Neural crest cell (in vitro differentiated cells): ENCODE measurements at places on chromosomes 3 and 15. TPM values are rescaled to one million over a fixed set of nuclear protein-coding genes. Genes with fewer than 3 reads are reported as not detected.

BOC gene
- total RNA-seq: 114 and 130 TPM in 2 replicates

TNNC1 gene
- 0.45 TPM in 1 of 2 replicates, not detected in the other for total RNA-seq

MME gene
- 0.52 and 0.91 TPM in 2 replicates for total RNA-seq

CIDEC gene
- not detected in 2 replicates for total RNA-seq

IGSF10 gene
- total RNA-seq: not detected in 2 replicates

FSTL1 gene
- total RNA-seq: 180 and 199 TPM in 2 replicates

ZNF660 gene
- 26.1 and 29.8 TPM in 2 replicates for total RNA-seq

CHRD gene
- 3.2 and 4.0 TPM in 2 replicates for total RNA-seq

ARGFX gene
- not detected in 2 replicates for total RNA-seq

NPAP1 gene
- total RNA-seq: 0.23 and 0.30 TPM in 2 replicates

HDC gene
- total RNA-seq: 2.6 and 3.5 TPM in 2 replicates

LRRK1 gene
- 1.7 and 2.5 TPM in 2 replicates for total RNA-seq

AP3S2 gene
- total RNA-seq: 29.8 and 31.6 TPM in 2 replicates

DNA sequence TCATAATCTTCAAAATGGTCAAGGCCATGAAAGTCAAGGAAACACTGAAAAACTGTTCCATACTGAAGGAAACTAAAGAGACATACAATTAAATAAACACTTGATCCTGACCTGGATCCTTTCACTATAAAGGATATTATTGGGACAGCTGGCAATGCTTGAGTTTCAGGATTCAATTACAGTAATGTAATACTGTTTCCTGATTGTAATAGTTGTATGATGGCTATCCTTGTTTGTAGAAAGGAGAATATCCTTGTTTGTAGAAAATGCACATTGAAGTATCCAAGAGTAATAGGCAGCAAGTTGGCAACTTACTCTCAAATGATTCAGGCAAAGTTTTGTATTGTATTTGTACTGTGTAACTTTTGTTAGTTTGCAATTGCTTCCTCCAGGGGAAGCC, 4.6 kb downstream of the CIDEC start:
- DNase-seq: no peak

DNA sequence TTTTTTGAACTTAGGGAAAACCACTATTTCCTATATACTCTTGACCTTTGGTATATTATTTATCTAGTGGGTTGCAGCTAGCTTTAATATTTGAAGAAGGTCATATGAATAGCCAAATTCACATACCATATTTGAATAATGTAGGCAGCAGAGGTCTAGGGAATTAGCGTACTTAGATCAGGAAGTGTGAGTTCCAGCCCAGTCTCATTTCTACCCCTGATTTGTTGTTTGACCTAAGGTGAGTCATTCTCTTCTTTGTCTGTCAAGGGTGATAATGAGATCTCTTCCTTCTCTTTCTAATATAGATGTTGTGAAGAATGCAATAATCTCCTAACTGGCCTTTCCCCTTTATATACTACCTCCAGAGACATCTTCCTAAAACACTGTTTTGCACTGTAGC, 36.6 kb upstream of the ZPLD1 start:
- DNase-seq: no peak

DNA sequence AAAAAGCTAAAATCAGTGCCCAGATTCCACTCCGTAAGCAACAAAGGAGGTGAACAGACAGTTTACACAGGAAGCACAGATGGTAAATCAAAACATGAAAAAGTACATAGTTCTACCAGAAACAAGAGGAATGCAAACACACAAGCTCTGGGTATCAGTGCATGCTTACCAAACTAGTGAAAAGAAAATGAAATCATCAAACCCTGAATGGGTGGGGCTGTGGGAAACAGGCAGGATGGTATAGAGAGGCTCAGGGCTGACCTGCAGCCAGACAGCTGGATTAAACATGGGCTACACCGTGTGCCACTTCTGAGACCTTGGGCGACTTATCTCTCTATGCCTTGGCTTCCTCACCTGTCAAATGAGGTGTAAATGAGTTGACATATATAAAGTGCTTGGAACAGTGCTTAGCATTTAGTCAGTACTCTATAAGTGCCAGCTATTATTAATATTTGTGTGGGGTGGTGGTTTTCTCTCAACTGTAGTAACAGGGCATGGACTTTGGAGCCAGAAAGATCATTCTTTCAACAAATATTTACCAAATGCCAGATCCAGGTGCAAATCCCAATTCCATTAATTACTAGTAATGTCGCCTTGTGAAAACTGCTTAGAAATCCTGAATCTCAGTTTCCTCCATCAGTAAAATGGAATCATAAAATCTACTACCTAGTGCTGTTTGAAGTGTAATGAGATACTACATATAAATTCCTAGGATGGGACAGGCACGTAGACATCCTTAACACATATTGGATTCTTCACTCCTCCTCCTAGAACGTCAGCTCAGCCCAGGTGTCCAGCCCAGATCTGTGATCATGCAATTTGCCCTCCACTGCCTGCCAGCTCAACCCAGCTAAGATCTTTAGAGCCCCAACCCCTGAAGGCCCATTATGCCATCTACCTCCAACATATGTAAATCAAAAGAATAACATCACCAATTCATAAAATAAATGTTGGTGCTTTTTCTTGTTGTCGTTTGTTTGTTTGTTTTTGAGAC, 55.5 kb upstream of the SMAD3 start:
- no peak for DNase-seq

DNA sequence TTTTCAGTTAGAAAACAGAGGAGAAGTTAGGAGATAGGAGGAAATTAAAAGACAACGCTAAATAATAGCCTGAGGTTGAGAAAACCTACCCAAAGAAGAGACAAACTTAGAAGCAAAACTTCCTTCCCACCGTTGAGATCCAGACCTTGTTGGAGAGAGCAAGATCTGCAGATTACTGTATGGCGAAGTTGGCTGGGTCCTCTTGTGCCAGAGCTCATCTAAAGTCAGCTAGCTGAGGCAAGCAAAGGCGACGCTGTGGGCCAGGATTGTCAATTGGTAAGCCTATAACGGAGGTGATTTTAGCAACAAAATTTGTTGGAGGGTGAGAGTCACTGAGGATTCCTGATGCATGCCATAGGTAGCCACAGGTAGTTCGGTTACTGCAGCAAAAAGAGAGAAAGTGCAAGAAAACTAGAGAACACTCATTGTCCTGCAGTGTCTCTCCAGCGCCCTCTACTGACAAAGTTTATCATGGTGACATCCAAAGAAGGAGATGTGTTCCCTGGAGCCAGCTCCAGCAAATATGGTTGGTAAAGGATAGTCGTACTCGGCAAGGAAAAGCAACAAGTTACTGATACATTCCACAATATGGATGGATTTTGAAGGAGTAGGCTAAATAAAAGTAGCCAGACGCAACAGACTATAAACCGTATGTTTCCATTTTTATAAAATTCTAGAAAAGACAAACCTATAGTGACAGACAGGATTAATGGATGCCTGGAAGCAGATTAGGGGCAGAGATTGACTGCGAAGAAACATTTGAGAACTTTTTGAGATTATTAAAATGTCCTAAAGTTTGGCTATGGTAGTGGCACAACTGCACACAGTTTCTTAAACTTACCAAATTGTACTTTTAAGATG, 9.8 kb upstream of the OR5K4 start:
- DNase-seq: peak; percentile 43

DNA sequence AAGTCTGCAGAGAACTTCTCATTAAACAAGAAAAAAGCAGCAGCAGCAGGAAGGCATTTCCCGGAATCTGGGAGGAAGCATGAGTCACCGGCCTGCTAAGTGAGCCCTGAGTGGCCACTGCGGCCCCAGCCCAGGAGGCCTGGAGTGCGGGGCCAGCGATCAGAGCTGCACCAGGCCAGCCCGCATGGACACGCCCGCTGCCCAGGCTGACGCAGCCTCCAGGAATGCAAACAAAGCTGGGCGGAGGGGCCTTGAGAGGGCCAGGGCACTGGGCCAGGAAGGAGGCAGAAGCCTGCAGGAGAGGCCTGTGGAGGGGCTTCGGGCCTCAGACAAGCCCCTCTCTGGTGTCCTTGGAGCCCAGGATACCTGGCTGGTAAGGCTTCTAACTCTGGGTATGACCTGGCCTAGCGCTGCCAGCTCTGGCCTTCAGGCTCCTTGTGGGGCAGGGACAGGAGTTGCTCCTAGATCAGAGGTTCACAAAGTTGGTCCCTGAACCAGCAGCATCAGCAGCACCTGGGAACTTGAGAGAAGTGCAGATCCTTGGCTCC, 101.2 kb downstream of the SMAD6 start:
- peak; percentile 50 for DNase-seq

DNA sequence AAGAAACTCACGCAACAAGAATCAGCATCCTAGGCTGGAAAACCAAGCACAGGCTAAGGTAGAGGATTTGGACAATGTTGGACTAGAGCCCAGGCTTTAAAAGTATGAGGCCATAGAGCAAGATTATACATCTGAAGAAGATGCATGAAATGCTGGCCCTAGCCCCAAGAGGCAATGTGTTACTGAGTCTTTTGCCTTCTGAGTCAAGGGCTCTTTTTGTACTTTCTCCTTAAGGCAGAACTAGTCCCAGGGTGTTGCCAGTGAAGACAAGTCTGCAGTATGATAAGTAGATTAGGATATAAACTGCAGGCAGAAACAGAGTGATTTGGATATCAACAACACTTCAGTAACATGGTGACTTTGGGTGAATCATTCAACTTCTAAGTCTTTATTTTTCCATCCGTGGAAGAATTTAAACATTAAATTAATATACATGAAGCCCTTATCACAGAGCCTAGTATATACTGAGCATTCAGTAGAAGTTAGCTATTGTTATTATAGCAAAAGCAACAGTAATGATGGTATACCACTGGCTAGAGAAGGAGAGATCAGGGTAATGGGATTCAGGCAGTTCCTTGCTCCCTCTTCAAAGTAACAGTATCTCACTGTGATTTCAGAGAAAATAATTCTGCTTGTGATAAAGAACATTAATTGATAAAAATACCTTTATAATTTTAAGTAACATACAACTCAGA, 99.9 kb upstream of the MLF1 start:
- no peak for DNase-seq

DNA sequence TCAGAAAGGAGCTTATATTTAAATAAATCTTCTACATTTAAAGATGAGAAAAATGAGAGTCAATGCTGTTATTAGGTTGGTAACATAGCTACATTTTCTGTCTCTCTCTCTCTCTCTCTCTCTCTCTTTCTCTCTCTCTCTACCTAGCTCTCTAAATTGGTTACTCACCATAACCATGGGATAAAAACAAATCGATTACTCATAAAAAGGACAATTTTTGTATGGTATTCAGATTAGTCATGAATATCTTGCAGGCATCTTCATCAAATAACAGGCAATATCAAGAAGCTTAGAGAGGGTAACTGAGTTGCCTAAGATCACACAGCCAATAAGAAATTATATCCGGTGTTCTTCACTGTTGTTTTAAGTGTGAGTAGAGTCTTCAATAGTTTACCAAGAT, 81.8 kb upstream of the ALCAM start:
- DNase-seq: no peak

DNA sequence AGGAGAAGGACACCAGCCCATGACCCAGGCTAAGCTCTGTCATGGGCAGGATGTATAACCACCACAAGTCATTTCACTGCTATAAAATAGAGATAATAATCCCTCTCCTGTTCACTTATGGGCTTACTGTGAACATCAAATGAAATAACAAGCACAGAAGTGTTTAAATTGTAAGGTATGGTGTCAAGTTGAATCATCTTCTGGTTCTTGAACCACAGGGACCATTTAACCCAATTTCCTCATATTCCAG, 44.3 kb upstream of the TLE3 start:
- DNase-seq: no peak

DNA sequence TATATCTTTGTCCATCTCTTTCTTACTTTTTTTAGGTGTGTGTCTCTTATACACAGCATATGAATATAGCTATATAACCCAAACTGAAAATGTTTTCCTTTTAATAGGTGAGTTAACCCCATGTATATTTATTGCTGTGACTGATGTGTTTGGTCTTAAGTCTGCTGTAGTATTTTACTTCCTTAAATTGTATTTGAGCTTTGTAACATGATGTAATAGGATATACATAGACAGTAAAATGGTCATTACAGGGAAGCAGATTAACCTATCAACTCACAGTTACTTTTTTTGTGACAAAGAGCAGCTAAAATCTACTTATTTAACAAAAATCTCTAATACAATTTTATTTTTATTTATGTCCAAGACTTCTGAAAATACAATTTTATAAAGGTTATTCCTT, 51.8 kb upstream of the CDAN1 start:
- no peak for DNase-seq

DNA sequence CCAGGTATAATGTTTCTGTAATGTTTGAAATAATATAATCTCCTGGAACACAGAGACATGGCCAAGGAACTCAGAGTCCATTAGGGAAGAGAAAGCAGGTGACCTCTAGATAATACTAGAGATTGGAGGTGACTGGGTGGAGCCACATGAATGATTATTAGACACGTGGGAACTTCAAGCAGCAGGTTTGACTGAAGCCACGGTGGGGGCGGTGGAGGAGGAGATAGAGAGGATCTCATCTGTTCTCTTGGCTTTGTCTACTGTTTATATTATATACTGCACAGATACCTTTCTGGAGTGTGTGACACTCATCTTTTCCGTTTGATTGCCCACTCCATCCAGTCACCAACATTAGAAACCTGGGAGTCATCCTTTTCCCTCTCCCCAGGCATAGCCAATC, 33.7 kb downstream of the KIF7 start:
- DNase-seq: no peak

GRCh38 chr3:167754049-167754448, 18.5 kb downstream of the SERPINI1 start:
- DNase-seq: no peak

- no peak for DNase-seq
These were observed 210.8 kb downstream of the GAP43 start for GRCh38 chr3:115834068-115834467.

GRCh38 chr15:73244333-73244732, 124.4 kb downstream of the HCN4 start:
- no peak for DNase-seq

DNA sequence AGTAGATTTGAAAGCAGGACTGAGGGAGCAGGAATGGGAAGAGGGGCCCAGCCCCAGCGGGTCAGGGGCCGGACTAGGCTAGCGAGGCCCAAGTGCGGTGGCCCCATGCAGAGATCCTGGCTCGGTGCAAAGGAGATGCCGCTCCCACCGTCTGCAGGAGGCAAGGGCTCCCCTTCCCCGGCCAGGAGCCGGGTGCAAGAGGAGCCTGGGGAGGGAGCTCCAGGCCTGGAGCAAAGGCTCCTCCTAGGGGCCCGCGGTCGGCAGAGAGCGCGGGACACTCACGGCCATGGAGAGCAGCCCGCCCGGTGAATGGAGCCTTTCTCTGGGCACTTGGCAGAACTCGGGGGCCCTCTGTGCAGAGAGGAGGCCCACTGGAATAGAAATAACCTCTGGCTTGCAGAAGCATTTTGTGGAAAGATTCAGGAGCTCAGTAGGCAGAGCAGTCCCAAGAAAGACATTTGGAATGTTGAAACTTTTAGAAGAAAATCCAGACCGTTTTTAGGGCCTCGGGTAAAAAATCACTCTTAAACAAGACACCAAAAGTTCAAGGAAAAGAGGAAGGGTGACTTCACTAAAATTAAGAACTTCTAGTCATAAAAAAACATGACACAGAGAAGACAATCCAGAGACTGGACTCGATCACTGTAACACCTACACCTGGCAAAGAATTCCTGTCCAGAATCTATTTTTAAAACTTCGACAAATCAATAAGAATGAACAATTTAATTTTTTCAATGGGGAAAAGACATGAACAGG, 43.0 kb upstream of the USP3 start:
- DNase-seq: peak; percentile 36

- DNase-seq: no peak
These were observed 193.1 kb downstream of the OTOL1 start for GRCh38 chr3:161689584-161690298.

GRCh38 chr15:33678602-33679001, 289.7 kb upstream of the CHRM5 start:
- DNase-seq: no peak

GRCh38 chr3:186182850-186183249, 74.0 kb upstream of the ETV5 start:
- no peak for DNase-seq

- no peak for DNase-seq
These were observed 4.8 kb downstream of the SMAD6 start for GRCh38 chr15:66706840-66707239.
